ENCODE measurements at places on chromosomes 12 and 14.

DNA sequence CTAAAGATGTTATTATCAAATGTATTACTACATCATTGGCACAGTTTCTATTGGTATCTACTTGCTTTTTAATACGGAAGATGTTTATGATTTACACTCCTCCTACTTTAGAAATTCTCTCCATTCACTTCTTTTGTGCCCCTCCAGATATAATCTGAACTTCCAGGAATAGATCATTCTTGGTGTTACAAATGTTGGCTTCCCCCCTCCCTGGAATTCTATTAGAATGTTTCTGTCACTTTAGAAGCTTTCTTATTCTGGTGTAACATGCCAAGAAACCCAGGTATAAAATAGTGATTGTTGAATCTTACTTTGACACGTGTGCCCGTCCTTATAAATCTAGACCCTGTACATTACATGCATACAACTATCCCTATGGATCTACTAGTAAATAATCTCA is 1.2 kb upstream of the WDR20 start:
- no peak for DNase-seq

DNA sequence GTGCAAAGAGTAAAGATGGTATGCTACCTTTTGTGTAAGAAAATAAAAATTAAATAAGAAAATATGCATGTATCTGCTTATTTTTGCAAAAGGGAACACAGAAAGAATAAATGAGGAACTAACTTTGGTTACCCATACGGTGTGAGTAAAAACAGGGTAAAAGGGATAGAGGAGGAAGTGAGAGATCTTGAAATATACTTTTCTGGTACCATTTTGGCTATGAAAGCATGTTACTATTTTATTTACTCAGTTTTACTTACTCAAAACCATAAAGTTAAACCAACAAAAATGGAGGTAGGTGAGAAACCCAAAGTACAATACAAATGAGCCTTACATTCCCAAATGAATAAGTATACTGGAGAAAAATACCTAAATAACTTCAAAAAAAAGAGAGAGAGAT is 122.0 kb upstream of the EGLN3 start:
- no peak for DNase-seq

DNA sequence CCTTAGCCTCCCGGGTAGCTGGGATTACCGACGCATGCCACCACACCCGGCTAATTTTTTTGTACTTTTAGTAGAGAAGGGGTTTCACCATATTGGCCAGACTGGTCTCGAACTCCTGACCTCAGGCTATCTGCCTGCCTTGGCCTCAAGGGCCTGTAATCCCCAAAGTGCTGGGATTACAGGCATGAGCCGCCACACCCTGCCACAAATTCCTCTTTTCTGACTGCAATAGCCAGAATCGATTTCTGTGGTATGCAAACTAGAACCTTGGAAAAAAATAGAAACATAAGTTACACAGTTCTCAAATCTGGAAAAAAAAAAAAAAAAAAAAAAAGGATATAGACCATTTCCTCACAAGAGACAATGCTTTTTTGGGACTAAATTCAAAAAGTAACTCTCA is 184.6 kb upstream of the EGLN3 start:
- DNase-seq = no peak

DNA sequence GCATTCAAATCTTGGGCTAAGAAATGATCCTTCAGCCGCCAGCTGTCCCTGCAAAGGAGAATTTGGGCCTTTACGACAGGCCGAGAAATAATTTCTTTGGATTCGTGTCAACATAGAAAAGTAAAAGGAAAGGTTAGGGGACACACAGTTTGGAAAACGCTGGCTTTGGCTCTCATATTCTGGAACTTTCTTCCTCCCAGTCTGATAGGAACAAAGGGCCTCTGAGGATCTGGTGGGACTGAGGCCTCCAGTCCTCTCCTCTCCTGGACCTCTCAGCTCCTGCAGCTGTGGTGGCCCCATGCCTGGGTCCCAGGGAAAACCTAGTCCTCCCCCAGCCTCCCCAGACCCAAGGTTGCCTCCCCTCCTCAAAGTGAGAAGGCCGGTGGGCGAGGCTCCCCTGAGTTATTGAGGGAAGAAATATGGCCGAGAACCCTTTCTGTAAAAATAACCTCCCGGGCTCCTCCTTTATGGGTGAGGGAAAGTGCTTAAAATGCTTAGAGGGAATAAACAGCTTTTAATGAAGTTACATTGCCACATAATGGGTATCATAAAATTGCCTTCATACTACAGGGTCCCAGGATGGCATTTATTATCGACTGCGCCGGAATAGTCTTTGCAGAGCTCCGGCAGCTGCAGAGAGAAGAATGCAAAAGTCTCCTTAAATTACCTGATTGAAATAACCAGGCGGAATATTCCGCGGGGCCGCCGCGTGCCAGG is 188.3 kb downstream of the PHETA1 start:
- DNase-seq = no peak

DNA sequence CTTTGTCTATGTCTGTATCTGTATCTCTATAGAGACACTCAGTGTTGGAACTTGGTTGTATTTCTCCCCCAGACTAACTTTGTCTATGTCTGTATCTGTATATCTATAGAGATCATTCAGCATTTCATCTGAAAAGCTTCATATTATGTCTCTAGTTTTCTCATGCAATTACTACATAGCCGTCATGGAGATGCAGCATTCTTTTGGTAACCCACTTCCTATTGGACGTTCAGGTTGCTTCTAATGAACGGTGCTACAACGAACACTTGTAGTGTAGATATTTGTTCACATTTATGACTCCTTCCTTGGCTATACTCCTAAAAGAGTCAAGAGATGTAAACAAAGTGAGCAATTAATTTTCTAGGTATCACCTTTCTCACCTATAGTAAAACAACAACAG is 81.5 kb upstream of the KCNA1 start:
- no peak for DNase-seq
